ENCODE measurements at places on chromosomes 2 and 18.

- no peak for DNase-seq
Observed at GRCh38 chr18:41323044-41323443, 632.0 kb upstream of the PIK3C3 start.

DNA sequence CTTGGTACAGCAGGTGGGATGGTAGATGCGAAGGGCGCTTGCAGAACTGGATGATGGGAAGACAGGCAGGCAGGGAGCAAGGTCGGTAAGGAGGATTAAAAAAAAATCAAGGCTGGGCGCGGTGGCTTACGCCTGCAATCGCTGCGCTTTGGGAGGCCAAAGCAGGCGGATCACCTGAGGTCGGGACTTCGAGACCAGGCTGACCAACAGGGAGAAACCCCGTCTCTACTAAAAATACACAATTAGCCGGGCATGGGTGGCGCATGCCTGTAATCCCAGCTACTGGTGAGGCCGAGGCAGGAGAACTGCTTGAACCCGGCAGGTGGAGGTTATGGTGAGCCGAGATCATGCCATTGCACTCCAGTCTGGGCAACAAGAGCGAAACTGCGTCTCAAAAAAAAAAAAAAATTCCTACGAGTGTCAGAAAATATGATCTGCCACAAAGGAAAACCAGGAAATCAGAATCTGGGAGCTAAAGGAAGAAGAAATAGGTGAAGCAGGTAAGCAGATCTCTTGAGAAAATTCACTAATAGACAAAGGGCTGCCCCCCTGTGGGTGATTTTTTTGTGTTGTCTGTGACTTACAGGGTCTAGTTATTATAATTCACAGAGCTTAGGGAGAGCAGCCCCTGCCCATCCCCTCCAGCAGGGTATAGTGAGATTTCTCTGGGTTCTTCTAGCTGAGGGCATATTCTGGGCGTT lies 46.2 kb downstream of the C2orf42 start:
- DNase-seq, result no peak

DNA sequence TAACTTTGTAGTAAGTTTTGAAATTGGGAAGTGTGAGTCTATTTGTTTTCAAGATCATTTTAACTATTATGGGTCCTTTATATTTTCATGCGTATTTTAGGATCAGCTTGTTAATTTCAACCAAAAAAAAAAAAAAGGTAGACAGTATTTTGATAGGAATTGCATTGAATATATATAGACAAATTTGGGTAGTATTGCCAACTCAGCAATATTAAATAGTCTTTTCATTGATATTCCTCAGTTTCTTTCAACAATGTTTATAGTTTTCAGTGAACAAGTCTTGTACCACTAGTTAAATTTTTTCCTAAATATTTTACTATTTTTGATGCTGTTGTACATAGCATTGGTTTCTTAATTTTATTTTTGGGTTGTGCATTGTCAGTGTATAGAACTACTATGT lies 149.9 kb downstream of the TAF4B start:
- DNase-seq, result no peak

DNA sequence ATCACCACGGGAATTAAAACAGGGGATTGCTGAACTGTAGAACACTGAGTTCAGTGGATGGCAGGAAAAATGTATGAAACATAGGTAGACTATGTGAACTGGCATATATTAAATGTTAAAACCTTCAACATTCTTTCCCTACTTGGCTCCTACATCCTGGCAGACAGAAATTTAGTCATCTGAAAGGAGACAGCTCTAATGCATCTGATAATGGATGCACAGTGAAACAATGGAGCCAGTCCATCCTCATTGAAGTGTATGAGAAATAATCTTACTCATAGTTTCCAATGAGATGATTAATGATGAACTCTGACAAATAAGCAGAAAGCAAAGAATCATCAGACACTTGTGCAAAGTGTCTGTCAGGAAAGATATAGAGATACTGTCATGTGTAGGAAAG lies 1629.7 kb upstream of the TMEFF2 start:
- DNase-seq, result peak; percentile 48

DNA sequence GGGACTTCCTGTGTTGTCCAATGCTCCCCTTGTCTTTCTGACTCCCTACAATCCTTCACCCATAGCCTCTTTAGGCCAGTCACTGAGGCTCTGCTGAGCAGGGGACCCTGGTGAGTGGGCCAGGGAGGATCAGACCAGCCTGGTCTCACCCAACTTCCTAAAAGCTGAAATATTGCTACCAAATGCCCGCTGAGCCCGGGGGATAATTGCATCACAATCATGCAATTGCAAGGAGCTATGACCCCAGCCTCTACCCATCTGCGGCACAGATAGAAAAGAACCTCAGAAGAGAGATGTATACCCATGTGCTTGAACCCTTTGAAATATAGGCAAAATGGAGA lies 3.7 kb upstream of the SP100 start:
- DNase-seq, result no peak

DNA sequence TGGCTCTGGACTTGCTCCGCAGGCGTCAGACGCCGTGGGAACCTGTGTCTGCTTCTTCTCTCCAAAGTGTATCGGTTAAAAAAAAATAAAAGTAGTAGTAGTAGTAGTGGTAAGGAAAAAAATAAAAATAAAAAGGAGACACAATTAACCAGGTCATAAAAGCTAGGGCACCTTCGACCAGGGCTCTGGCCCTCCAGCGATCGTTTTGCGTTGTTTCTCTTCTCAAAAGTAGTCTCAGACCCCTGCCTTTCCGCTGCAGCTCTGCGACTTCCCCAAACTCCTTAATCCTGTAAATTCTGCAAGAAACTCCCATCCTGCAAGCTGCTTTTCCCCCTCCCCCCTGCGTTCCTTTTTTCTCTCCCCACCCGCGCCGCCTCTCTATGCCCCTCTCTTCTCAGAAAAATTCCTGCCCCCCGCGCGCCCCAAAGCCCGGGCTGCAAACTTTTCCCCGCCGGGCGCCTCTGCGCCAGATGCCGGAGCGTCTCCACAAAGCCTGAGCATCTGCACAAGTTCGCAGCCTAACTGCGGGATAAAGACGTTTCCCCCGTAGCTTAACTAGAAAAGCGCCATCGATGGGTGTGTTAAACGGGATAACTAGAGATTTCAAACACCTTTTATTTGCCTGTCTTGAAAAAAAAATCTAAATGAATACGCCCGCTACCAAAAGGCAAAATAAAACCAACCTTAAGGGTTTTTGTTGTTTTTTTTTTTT lies 1.8 kb upstream of the SALL3 start:
- no peak for DNase-seq

- no peak for DNase-seq
Observed at GRCh38 chr2:122389694-122390093, 634.2 kb downstream of the TSN start.

- no peak for DNase-seq
Observed at GRCh38 chr2:101750688-101751087, 53.2 kb downstream of the MAP4K4 start.

GRCh38 chr2:169975221-169975620 lies 148.0 kb downstream of the UBR3 start:
- DNase-seq, result no peak

- DNase-seq, result peak; percentile 4
Observed at GRCh38 chr2:162524192-162524591, 180.3 kb downstream of the GCA start.

DNA sequence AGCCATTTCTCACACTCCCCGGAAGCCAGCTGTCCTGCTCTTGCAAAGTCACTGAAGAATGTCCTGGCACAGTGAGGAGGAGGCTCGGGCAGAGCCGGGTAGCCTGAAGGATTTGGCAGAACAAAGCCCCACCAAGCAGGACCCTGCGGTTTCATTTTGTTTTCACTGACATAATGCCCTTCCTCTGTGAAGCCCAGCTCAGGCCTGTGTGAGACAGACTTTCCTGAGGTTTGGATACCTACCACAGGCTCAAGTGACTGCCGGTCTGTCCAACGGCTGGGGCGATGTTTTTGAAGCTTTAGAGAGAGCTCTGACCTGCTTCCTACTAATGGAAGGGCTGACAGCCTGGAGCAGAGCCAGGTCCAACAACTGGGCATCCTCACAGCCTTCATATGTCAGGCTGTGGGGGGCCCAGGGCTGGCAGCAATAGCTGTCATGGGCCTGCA lies 99.8 kb upstream of the FZD7 start:
- DNase-seq, result peak; percentile 39

- no peak for DNase-seq
Observed at GRCh38 chr2:219071131-219071816, 10.6 kb upstream of the IHH start.

- DNase-seq, result no peak
Observed at GRCh38 chr2:187874786-187875185, 320.6 kb upstream of the TFPI start.

GRCh38 chr18:6382963-6383362 lies 31.7 kb downstream of the L3MBTL4 start:
- DNase-seq, result no peak

- no peak for DNase-seq
Observed at GRCh38 chr2:214775971-214776370, 33.5 kb downstream of the BARD1 start.

DNA sequence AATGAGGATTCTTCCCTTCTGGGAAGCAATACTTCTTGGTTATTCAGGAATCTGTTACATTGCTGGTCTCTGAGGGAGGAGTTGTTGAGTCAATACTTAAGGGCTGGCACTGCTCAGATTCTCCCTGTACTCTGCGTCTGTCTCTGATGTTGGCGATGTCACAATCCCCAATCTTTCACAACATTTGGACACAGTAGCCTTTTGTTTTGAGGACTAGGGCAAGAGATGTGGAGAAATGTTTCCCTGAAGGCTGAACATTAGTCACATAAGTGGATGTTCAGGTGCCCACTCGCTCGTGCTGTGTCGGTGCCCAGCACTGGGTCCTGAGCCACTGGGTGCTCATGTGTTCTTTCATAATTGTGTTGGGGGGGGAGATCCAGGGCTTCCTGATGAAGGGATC lies 55.0 kb downstream of the MAPK4 start:
- DNase-seq, result peak; percentile 17

GRCh38 chr2:137947728-137948336 lies 16.4 kb upstream of the HNMT start:
- DNase-seq, result peak; percentile 48

- no peak for DNase-seq
Observed at GRCh38 chr2:45850558-45850957, 199.1 kb downstream of the PRKCE start.

DNA sequence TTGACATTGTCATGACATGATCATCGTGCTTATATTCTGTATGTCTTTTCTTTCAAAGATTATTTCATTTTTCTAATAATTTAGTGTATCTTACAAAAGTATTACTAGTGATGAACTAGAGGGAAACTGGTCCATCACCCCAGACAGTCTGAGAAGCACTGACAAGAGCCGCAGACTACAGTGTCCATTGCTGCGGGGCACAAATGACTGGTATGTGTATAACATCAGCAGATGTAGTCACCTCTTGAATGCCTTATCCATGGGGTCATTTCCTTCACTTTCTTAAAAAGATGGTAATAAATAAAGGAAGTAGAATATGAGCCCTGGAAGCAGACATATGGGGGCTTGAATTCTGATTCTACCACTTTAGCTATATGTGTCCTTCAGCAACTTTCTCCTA lies 29.6 kb downstream of the NEMP2 start:
- no peak for DNase-seq

GRCh38 chr2:7007846-7008741 lies 90.9 kb downstream of the RNF144A start:
- DNase-seq, result peak; percentile 78

DNA sequence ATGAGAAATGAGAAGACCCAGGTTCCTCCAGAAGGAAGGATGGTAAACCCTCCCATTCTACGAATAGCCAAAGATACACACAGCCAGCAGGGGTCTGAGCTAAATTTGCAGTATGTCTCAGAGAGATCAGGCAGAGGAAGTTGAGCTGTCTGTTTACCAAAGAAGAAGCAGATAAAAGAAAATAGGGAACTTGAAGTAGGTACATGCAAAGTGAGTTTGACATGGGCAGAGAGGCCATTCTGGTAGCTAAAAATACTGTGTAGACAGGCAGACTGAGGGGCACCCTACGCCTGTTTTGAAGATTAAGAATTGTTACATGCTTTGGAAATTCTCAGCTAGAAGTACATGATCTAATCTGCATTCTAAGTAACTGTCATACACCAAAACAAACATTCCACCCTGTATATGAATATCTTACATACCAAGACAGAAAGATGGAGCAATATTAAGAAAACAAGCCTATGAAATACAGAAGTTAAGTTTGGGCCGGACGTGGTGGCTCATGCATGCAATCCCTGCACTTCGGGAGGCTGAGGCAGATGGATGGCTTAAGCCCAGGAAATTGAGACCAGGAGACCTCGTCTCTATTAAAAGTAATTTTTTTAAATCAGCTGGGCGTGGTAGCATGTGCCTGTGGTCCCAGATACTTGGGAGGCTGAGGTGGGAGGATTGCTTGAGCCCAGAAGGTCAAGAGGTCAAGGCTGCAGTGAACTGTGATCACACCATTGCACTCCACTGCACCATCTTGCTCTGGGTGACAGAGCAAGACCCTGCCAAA lies 157.9 kb downstream of the ANKRD44 start:
- DNase-seq, result no peak

GRCh38 chr2:12613137-12613835 lies 103.5 kb upstream of the TRIB2 start:
- DNase-seq, result no peak

GRCh38 chr2:119293254-119293653 lies 69.6 kb downstream of the STEAP3 start:
- DNase-seq, result no peak

- peak; percentile 39 for DNase-seq
Observed at GRCh38 chr18:48227206-48227605, 182.0 kb downstream of the ZBTB7C start.

GRCh38 chr2:229652796-229653195 lies 61.6 kb downstream of the DNER start:
- no peak for DNase-seq

DNA sequence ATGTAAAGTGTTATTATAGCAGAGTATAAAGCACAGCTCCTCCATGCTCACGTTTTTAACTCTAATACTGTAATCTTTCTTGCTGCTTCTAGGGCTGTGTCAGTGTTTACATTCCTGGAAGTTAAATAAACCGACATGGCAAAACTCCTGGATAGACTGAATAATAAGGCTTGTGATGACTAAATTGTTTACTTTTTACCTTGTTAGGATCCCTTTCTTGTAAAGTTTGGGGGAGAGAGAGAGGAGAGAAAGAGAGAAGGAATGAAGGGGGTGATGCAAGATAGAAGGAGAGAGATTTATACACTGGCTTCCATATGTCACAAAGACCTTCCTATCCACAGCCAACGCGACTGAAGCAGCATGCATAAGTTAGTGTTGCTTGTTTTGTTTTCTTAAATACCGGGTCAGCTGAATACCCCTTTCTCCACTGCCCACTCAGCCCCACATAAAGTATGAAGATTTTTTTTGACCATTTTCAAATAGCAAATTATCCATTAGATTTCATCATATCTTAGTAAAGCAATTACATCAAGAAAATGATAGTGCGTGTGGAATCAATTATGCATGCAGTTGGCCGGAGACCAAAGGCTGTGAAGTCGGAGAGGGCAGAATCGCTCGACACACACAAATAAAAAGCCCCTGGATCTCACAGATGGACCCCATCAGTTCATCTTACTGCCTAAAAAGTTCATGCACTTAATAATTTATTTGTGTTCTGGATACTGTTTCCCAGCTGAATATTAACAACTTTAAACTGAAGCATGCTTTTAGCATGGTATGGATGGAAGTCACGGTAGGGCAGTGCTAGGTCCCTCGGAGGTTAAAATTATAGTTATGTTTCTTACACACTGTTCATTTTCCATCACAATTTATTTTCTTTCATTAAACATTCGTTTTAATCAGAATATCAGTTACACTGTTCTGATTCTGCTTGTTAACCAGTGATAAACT lies 20.1 kb downstream of the BCL11A start:
- DNase-seq, result no peak

Data from urothelium cell line (cell line).